Temporal lobe (tissue), 4 donors: ENCODE measurements at places on chromosomes 5 and 9. TPM values are rescaled to one million over a fixed set of nuclear protein-coding genes. Genes with fewer than 3 reads are reported as not detected.

The KIF20A gene
- 2.2 TPM for total RNA-seq

The MYOZ3 gene
- 3.9 TPM for total RNA-seq

The PDE6A gene
- total RNA-seq = not detected

The CER1 gene
- not detected for total RNA-seq

The MSANTD3 gene
- 47.7 TPM for total RNA-seq

The CRB2 gene
- total RNA-seq = 5.4 TPM

The GFPT2 gene
- total RNA-seq = 8.9 TPM

The ADAM19 gene
- 9.8 TPM for total RNA-seq

The RUSC2 gene
- 45.2 TPM for total RNA-seq

The PTGS1 gene
- total RNA-seq = 0.49 TPM
